ENCODE measurements at places on chromosomes 5 and 9. TPM values are rescaled to one million over a fixed set of nuclear protein-coding genes. Genes with fewer than 3 reads are reported as not detected.

Gene IDNK
- total RNA-seq = 4.6 TPM

Gene YIPF5
- total RNA-seq = 123 TPM

DNA sequence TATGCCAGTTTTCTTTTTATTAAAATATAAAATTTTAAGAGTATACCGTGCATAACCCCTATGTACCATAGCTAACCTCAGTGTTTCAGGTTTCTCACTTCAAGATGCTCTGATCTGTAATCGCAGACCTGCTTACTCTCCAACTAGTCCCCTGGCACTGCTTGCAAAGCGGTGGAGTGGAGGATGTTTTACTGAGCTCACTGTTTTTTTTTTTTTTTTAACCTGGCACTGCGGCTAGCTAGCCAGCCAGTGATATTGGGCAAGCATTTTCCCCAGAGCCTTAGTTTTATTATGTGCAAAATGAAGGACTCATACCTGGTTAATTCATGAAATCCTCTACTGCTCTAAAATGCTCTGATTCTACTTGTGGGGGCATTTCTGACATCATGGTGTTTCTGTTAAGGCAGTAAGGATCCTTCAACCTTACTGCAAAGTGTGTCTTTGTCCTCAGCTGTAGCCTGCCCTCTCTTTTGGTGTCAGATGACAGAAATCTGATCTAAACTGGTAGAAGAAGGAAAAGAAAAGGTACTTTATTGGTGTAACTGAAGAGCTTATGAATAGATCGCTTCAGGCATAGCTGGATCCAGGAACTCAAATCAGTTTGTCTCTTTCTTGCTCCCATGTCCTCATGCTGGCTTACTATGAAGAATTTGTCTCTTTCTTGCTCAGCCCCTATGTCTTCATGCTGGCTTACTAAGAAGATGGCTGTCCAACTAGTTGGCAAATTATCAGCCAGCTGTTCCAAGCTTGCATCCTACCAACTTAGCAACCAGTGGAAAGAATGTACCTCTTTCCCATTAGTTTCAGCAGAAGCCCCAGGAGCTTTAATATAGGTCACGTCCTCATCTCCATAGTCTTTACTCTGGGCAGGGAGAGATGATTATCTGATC lies 59.8 kb downstream of the DOCK2 start:
- peak; percentile 69 for DNase-seq

DNA sequence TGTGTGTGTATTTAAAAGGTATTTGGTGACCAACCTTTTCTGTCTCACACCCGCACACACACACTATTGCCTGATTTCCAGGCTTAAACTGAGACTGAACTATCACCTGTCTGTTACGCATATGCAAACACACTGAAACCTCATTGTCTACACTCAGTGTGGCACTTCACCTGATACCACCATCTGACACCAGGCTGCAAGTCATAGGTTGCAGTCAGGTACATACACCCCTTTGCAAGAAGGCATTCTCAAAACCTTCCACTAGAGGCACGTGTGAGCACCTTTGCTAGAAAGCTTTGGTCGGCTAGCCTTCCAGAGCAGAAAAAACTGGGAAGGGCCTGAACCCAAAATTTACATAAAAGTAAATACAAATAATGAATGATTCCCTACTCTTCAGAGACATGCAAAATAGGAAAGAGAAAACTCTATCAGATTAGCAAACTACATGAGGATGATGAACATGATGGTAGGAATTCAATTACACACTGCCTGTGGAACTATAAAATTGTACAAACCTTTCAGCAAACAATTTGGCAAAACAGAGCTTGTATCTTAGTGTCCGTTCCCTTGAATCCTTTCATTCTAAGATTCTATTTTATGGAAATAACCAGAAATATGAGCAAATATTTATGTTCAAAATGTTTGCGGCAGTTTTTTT lies 5.9 kb upstream of the FOXD1 start:
- peak; percentile 77 for DNase-seq

Gene CARTPT
- not detected for total RNA-seq

- DNase-seq = no peak
Observed at GRCh38 chr5:17379100-17379951, 118.7 kb upstream of the TAF11L2 start.

- DNase-seq = no peak
Observed at GRCh38 chr5:79878721-79879336, 112.2 kb downstream of the MTX3 start.

Gene NMRK1
- 24.8 TPM for total RNA-seq

Gene PCDHGA10
- total RNA-seq = 5.1 TPM

DNA sequence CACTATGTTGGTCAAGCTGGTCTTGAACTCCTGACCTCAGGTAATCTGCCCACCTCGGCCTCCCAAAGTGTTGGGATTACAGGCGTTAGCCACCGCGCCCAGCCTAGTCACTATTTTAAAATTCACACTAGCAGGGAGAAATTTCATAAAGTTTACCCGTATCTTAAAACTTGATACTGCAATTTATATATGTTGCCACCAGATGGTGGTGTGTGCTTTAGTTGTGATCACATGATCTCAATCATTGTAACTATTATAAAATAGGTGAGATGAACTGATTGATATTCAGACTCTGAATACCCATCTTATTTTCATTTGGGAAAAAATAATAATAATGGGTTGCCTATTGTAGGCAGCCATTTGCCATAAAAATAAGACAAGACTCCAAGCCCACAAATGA lies 1330.4 kb upstream of the WWC1 start:
- DNase-seq = no peak

DNA sequence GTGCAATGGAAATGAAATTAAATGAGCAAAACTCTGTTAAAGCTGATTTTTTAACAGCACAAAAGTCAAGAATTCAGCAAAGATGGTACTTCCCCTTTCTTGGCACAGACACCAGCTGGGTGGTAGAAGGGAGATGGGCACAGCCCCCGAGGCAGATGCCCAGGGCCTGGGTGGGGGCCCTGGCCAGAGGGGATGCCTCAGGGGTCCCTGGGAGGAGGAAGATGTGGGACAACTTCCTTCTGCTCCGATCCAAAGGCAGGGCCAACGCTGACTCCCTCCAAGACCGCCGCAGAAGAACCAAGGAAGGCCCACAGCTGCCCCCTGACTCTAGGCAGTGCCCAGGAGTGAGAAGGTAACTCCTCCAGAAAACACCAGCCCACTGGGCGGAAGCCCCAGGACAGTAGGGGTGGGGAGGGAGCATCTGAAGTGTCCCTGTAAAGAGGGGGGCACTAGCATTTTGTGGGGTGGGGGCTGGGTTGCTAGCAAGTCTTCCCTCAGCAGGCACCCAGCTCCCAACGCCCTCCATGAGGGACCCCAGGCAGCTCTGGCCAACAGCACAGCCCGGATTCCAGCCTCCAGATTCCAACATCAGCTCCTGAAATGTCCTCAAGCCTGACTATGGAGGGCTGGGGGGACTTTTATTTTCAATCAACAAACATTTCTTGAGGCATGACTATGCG lies 4.9 kb downstream of the NACC2 start:
- no peak for DNase-seq

Gene ARHGEF39
- 0.25 TPM for total RNA-seq

GRCh38 chr5:139658501-139658927 lies 10.4 kb downstream of the CXXC5 start:
- peak; percentile 48 for DNase-seq

DNA sequence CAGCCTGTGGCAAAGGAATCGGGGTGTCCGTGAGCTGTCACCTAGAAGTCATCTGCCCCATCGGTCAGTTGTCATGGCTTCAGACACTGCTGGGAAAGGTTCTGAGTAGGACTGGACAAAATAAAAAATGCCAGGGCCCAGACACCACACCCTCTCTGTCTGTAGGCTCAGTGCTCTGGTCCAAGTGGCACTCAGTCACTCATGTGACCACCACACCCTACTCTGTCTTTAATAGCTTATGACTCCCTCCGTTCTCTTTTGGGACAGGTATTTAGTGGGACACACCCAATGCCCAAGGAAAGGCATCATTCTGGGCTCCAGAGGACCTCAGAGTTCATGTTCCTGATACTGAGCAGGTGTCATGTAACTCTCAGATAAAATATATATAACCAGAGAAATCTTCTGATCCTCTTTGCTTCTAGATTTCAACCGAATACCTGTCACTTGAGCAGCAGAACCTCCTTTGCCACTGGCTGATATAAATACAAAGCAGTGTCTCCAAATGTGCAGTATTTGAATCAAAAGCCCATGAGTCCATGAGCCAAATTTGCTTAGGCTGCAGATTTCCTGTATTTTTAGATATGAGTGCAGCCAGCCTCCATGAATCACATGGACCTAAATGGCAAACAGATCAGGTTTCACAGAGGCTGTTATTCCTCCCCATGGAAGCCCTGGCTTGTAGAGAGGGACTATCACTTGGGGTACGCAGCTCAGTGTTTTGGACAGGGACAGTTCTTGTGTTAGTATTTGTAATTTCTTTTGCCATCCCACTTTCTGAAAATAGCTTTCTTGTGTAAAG lies 272.0 kb downstream of the ARHGAP26 start:
- no peak for DNase-seq

DNA sequence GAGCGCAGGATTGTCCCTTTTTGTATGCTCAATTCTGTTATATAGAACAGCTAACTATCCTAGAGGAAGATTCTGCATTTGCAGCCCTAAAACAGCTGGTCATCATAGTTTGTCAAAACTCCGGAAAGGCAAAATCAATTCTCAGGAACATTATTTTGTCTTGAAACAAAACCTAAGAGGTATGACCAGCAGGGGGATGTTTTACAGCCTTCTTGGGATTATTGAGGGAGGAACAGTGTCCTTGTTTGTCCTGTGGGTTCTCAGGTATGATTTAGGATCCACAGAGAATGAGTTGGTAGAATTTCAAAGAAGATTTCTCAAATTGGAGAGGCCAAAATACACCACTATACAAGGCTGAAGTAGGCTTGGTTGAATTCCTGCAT lies 136.4 kb downstream of the ZSWIM6 start:
- DNase-seq = peak; percentile 7

All from renal cortical epithelial cell (primary cell).